Brain (organoid and tissue), 16 donors: ENCODE measurements at places on chromosomes 6 and 20. TPM values are rescaled to one million over a fixed set of nuclear protein-coding genes. Genes with fewer than 3 reads are reported as not detected.

OR2J1 gene
- not detected for polyA plus RNA-seq

SPDEF gene
- polyA plus RNA-seq, result not detected

KCNK17 gene
- 23.6 TPM for polyA plus RNA-seq

PDE7B gene
- 1.6 TPM for polyA plus RNA-seq

HRH3 gene
- polyA plus RNA-seq, result 30.9 TPM

CHRNA4 gene
- 6.4 TPM for polyA plus RNA-seq

EPPIN gene
- not detected for polyA plus RNA-seq

ECT2L gene
- polyA plus RNA-seq, result 0.07 TPM

DXO gene
- 32.3 TPM for polyA plus RNA-seq

TOX2 gene
- polyA plus RNA-seq, result 39.5 TPM

ELOVL5 gene
- 89.3 TPM for polyA plus RNA-seq

STX11 gene
- 0.44 TPM for polyA plus RNA-seq

RPS10 gene
- polyA plus RNA-seq, result 3,693 TPM

VSTM2L gene
- polyA plus RNA-seq, result 46.5 TPM

PACRG gene
- 5.0 TPM for polyA plus RNA-seq

FBXO30 gene
- 2.1 TPM for polyA plus RNA-seq

TREM2 gene
- polyA plus RNA-seq, result 13.7 TPM

GTSF1L gene
- polyA plus RNA-seq, result not detected

HLA-DMB gene
- polyA plus RNA-seq, result 12.4 TPM

PLN gene
- 27.6 TPM for polyA plus RNA-seq

BPI gene
- polyA plus RNA-seq, result 0.61 TPM

ADAM33 gene
- 0.42 TPM for polyA plus RNA-seq

TRERF1 gene
- 4.9 TPM for polyA plus RNA-seq

MATN4 gene
- polyA plus RNA-seq, result 0.20 TPM

YWHAB gene
- polyA plus RNA-seq, result 307 TPM

DEFB132 gene
- not detected for polyA plus RNA-seq

IBTK gene
- 3.3 TPM for polyA plus RNA-seq

SPATA25 gene
- polyA plus RNA-seq, result 0.83 TPM

DACT2 gene
- polyA plus RNA-seq, result 4.6 TPM

FRK gene
- polyA plus RNA-seq, result 0.19 TPM

GPR63 gene
- polyA plus RNA-seq, result 0.73 TPM

EMILIN3 gene
- polyA plus RNA-seq, result 18.6 TPM

PSORS1C1 gene
- not detected for polyA plus RNA-seq

GSTA2 gene
- not detected for polyA plus RNA-seq

MYCT1 gene
- polyA plus RNA-seq, result 2.2 TPM

GSTA1 gene
- polyA plus RNA-seq, result not detected

TRAPPC3L gene
- not detected for polyA plus RNA-seq

OR2J3 gene
- polyA plus RNA-seq, result not detected

TRDN gene
- polyA plus RNA-seq, result not detected

GRM4 gene
- polyA plus RNA-seq, result 0.92 TPM

BRPF3 gene
- polyA plus RNA-seq, result 64.3 TPM

KIF6 gene
- polyA plus RNA-seq, result 3.3 TPM
